Calu3 (cell line): ENCODE measurements at places on chromosomes 2 and 18. TPM values are rescaled to one million over a fixed set of nuclear protein-coding genes. Genes with fewer than 3 reads are reported as not detected.

SUMO1 gene
- total RNA-seq, result 140 and 164 TPM in 2 replicates

DNA sequence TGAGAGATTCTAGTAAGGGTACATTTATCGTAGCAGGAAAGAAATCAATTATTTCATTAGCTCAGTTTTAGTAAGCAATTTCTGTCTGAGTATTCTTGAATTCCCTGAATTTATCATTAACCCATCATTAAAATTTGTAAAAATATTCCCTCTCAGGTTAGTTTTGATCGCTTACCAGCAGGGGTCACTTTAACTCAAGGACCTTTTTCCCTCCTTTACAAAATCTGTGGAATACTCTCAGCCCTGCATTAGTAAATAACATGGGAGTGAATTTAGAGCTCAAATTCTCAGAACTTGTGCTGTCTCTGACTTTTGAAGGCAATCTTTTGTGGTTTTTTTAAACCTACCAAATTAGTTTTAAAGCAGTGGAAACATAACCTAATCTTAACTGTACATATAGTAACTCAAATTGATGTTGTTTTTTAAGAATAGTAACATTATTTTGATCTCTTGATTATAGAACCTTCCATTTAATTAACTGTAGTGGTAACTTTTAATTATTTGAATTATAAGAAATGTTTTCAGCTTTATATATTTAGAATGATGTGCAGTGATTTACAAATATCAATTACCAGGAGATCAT is 97.2 kb downstream of the AGPS start:
- no peak for DNase-seq

DNA sequence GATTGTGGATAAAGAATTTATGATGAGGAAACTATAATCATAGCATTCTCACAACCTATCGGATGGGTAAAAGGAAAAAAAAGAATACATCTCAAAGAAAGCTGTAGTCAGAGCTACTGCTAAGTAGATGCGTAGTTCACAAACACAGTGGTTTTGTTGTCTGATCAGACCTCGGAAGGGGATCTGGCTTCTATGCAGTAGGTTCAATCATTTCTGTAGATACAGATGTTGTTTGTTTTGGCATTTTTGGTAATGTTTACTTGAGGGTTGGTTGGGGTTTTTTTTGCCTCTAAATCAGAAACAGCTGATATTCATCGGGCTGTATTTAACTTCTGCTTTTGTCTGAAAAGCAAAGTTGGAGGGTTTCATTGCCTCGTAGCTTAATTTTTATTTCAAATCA is 42.1 kb downstream of the NPAS2 start:
- DNase-seq, result no peak

ESPNL gene
- 0.19 and 0.61 TPM in 2 replicates for total RNA-seq

GRCh38 chr2:138620431-138620830 is 118.9 kb downstream of the SPOPL start:
- DNase-seq, result no peak

- no peak for DNase-seq
Observed at GRCh38 chr2:150125188-150125587, 362.3 kb downstream of the RND3 start.

DNA sequence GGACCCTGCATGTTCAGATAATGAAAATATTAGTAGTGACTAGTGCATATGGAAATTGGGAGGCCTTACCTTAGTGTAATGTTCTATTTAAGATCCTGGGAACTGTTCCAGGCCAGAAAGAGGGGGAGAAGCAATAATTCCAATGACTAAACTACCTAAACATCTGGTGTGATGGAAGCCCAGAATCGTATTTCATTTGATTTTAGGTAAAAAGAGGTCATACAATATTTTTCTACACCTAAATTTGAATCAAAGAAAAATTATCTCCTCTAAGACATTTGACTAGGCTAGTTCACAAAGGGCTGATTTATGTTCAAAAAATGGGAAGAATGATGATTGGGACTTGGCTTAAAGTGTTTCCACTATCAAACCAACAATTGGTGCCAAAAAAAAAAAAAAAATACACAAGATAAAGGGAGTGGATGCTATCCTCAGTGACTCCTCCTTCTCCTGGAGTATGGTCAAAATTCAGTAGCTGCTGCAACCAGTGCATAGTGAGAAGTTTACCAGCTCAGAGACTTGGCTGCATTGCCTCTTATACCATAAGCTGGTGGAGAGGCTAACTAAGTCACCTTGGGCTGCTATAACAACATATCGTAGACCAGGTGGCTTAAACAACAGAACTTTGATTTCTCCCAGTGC is 1038.3 kb upstream of the ACVR2A start:
- DNase-seq, result no peak

- no peak for DNase-seq
Observed at GRCh38 chr2:114929225-114929624, 486.8 kb downstream of the DPP10 start.

RAPGEF4 gene
- 0.37 and 1.8 TPM in 2 replicates for total RNA-seq

DNA sequence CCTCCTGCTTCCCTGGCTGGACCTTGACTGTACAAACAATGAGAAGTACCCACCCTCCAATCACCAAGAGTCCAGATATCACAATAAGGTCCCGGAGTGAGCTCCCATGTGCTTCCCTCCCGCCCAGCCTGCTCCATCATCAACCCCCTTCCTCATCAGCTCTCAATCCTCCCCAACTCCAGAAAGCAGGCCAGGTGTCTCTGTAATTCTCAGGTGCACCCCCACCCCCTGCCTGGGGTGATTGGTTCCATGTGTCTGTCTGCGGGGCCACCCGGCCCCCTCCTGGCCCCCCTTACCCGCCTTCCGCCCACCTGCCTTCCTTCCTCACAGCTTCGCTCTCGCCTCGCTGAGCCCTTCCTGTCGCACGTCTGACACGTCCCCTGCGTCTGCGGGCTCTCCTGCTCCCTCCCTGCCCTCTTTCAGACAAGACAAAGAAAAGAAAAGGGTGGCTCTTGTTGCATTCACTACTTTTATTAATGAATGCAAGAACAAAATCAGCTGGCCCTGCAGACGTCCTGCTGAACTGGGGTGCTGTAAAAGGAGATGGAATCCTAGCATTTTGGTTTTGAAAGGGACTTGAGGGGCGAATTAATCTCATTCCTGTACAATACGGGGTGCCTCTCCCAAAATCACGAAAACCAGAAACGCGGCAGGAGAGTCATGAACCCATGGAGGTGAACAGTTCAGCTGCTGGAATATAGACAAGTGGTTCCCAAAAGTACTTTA is 26.5 kb upstream of the IGFBP2 start:
- DNase-seq, result no peak

DNA sequence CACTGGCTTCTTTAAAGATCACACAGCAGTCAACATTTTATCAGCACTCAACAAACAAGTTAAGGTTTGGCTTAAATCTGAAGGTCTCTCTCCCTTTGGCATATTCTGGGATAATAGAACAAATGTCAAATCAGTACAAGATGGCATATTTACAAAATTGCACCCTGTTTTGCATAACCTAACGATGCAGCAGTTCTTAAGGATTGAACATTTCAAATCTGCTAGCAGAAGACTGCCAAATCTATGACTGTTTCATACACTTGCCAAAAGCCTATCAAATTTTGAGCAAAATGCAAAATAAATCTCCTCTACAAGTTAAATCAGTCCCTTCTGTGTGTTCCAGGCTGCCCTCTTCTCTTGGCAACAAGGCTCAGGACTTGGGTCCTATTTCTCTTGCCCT is 73.6 kb downstream of the DPP4 start:
- DNase-seq, result no peak

DNA sequence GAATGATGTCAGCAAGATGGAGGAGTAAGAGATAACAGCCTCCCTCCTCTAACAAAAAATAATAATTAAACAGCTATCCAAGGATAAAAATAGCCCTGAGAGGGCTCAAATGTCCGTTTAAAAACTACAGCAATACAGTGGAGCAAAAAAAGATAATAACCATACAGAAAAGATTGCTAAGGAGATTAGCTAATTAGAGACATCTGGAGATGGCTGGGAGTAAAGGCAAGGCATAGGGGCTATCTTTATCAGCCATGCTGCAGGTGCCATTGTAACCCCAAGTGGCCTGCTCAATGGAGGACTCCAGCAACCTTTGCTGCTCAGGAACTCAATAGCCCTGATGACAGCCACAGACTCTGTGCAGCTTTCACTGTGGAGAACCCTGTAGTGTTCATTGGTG is 42.7 kb downstream of the MDH1 start:
- no peak for DNase-seq

HOXD12 gene
- total RNA-seq, result not detected in 2 replicates

DNA sequence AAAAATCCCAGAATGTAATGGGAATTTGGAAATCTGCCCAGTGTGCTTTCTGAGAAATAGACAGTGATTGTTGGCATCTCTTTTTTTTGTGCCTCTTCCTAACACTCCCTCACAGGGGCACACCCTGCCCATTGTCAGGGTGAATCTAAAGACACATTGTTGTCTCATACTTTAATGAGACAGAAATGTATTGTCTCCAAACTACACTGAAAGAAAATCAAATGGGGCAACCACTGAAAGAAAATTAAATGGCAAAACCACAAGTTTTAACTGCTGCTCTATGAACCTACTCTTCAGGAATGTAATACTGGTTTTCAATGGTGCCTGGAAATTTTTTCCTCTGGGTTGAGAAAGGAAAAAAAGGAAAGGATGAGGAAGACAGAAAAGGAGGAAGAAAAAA is 43.2 kb upstream of the GLS start:
- no peak for DNase-seq

- DNase-seq, result no peak
Observed at GRCh38 chr18:32998285-32998684, 225.5 kb upstream of the KLHL14 start.
